ENCODE measurements at places on chromosomes 13 and 19.

DNA sequence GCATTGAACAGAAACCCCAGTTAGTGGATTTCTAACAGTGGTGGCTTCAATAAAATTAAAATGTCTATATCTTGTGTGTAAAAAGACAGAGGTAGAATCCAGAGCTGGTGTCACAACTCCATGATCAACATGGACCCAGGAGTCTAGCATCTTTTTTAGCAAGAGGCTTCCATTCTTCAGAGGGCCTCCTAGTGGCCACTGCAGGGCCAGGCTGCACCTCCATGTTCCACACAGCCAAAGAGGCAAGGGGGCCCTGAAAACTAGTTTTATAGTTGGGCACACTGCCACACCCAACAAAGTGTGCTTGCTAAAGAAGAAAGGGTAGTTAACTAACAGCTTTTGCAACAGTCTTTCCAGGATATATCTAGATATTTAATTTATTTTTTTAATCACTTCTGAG is 12.9 kb downstream of the N4BP2L1 start:
- no peak for DNase-seq

DNA sequence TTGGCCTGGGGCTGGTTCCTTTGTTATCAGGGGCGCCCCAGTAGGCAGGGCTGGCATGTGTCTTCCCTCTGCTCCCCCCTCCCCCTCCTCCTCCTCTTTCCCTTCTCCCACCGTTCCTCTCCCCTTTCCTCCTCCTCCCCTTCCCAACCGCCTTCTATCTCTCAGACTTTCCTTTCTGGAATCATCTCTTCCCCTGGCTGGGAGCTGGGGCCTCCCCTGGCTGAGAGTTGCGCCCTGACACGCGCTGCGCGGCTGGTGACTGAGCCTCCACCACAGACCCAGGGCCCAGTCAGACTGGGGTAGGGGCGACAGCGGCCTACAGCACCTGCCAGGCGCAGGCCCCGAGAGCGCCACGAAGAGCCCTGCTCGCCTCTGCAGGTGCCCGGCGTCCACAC is 2.8 kb downstream of the PNMA8B start:
- no peak for DNase-seq

DNA sequence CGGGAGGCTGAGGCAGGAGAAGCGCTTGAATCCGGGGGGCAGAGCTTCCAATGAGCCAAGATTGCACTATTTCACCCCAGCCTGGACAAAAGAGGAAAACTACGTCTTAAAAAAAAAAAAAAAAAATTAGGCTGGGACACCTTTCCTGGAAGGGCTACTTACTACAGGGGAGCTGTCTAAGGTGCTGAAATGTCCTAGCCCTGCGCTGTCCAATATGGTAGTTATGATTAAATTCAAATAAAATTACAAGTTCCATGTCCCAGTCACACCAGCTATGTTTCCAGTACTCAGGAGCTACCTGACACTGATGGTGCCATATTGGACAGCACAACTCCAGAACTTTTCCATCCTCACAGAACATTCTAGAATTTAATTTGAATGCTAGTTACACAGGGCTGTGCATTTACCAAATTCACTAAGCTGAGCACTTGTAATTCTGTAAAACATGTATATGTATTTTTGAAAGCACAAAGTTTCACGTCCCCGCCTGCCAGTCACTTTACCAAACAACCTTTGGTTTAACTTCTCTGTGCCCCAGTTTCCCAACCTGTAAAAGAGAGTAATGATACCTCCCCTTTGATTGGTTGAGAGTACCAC is 9.2 kb upstream of the ZSCAN22 start:
- no peak for DNase-seq

GRCh38 chr19:41889896-41890295 is 6.9 kb downstream of the ARHGEF1 start:
- DNase-seq: no peak

Measured in CD4-positive, alpha-beta memory T cell (primary cell).